ENCODE measurements at places on chromosomes 12 and 14. TPM values are rescaled to one million over a fixed set of nuclear protein-coding genes. Genes with fewer than 3 reads are reported as not detected.

DNA sequence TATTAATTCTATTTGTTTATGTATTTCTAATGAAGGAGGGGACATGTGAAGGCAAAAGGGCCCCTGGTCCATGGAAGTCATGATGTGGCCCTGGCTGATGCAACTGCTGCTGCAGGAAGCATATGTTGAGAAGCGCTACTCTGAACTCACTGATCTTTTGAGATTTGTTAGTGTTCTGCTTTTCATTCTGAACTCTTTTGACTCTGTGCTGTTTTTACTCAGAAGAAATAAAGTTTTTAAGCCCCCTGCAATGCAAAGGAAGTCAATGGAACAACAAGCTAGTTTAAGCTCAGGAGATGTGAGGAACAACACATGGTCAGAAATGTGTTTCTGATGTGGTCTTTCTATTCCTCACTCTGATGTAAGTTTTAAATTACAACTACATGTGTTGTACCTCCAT is 88.9 kb upstream of the BTG1 start:
- H3K4me3 ChIP-seq = no peak overlapping the region
- DNase-seq = no peak
- peaks cover 7% of the 10 kb centered on the region for H3K4me1 ChIP-seq
- no peaks in the 10 kb centered on the region for H3K36me3 ChIP-seq

Gene ASB8
- total RNA-seq = 30.0 TPM

DNA sequence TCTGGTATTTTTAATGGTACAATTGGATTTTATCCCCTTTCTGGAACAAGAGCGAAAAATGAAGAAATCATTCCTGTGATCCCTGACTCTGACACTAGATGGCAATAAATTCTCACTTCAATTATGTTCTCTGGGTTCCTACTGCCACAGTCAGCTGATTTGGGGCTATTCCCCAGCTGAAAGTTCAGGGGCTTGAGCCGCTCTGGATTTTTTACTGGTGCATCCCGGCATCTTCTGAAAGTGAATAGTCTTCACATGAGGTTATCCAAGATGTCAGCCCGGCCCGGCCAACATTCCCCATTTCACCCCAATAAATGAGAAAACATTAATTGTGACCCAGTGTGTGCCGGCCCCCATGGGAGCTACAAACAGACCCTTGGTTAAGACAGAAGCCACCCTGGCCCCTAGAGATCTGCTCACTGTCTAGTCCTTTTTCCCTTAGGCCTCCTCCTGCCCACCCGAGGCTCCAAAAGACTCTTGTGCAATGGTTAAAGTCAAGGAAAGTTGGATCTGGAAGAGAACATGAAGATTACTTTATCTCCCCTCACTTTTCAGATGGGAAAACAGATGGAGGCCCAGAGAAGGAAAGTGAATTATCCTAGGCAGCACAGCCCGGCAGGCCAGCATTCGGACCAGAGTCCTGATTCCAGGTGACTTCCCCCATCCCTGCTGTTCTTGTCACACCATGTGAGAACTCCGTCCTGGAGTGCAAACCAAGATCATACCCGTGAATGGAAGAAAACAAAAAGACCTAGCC is 20.8 kb downstream of the CKAP4 start:
- peak overlapping the region; percentile 43 for H3K27ac ChIP-seq
- peak; percentile 80 for DNase-seq
- H3K4me1 ChIP-seq = peaks cover 14% of the 10 kb centered on the region
- peaks cover 8% of the 10 kb centered on the region for H3K27me3 ChIP-seq
- no peaks in the 10 kb centered on the region for H3K36me3 ChIP-seq

Gene RGS6
- 2.5 TPM for total RNA-seq

GRCh38 chr14:100767003-100767787 is 40.5 kb downstream of the DLK1 start:
- H3K4me1 ChIP-seq = no peaks in the 10 kb centered on the region
- H3K4me3 ChIP-seq = no peak overlapping the region
- no peaks in the 10 kb centered on the region for H3K27me3 ChIP-seq
- DNase-seq = no peak

DNA sequence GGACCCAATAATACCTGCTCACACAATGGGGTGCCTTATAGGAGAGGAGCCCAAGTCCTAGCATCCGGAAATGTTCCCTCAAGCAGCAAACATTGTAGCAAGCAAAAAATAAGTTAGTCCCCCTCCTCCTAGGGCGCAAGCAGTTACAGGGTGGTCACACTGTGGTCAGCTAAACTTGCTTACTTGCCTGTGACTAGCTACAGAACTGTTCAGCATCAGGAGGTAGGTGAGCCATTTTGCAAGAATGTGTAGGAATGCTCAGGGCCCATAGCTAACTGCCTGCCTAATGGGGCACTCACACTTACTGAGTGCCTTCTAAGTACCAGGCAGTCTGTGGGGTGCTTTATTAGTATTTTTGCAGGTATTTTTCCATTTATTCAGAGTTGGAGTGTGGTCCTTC is 154.6 kb upstream of the GRIN2B start:
- no peak for DNase-seq
- no peak overlapping the region for H3K4me3 ChIP-seq
- H3K27me3 ChIP-seq = peaks cover 6% of the 10 kb centered on the region

DNA sequence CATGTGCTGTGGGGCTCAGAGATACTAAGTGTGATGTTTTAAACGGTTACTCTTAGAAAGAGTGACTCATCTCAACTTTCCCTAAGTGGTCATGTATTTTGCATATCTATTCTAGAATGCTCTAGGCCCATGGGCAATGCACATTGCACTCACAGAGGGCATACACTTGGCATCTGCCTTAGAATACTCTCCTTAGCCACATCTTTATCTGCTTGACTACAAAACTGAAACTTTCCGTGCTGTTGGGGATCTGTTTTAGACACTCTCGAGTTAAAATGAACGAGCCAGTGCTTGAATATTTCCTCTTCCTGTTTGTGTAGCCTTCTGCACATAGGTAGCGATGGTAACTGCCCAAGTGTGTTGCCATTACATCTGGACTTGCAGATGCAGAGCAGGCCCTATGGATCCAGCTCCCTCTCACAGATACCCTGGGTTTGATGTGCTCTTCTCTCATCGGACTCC is 180.5 kb downstream of the CAND1 start:
- H3K27ac ChIP-seq = peak overlapping the region; percentile 54
- peaks cover 29% of the 10 kb centered on the region for H3K27me3 ChIP-seq
- peaks cover 7% of the 10 kb centered on the region for H3K36me3 ChIP-seq
- peak overlapping the region; percentile 53 for H3K4me3 ChIP-seq
- H3K4me1 ChIP-seq = peaks cover 46% of the 10 kb centered on the region
- DNase-seq = peak; percentile 71

- no peak overlapping the region for H3K4me3 ChIP-seq
- no peak overlapping the region for H3K27ac ChIP-seq
- no peaks in the 10 kb centered on the region for H3K4me1 ChIP-seq
- H3K27me3 ChIP-seq = peaks cover 42% of the 10 kb centered on the region
Measured at GRCh38 chr14:60665177-60665550, 15.9 kb upstream of the SIX1 start.

DNA sequence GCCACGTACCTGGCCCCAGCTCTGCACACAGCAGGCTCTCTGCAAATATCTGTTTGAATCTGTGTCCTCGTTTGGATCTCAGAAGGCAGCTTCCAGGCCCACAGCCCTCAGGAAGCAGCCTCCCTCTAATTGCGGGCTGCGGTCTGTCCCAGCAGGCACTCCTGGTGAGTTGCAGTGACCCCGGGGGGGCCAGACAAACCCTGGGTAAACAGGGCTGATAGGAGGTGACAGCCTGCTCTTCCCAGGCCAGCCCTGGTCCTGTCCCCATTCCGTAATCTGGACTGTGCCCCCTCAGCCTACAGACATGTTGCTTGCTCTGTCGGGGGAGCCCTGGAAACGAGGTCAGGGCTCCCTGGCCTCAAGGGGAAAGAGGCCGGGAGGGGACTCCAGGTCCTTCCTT is 2.0 kb downstream of the FOXN4 start:
- H3K36me3 ChIP-seq = no peaks in the 10 kb centered on the region
- peaks cover 55% of the 10 kb centered on the region for H3K27me3 ChIP-seq
- H3K4me1 ChIP-seq = peaks cover 8% of the 10 kb centered on the region
- no peak for DNase-seq
- H3K4me3 ChIP-seq = no peak overlapping the region

Gene MSI1
- 0.79 TPM for total RNA-seq

GRCh38 chr14:29643433-29644211 is 284.0 kb downstream of the PRKD1 start:
- H3K36me3 ChIP-seq = no peaks in the 10 kb centered on the region
- no peaks in the 10 kb centered on the region for H3K27me3 ChIP-seq
- no peak overlapping the region for H3K4me3 ChIP-seq
- DNase-seq = no peak
- no peaks in the 10 kb centered on the region for H3K4me1 ChIP-seq

- no peak overlapping the region for H3K4me3 ChIP-seq
- H3K27ac ChIP-seq = no peak overlapping the region
- peaks cover 38% of the 10 kb centered on the region for H3K27me3 ChIP-seq
- peaks cover 5% of the 10 kb centered on the region for H3K4me1 ChIP-seq
- peak; percentile 91 for DNase-seq
Measured at GRCh38 chr14:20857630-20858261, 33.4 kb upstream of the RNASE3 start.

Gene B3GNT4
- 1.0 TPM for total RNA-seq

GRCh38 chr14:73227812-73228781 is 9.2 kb upstream of the PAPLN start:
- H3K27me3 ChIP-seq = peaks cover 8% of the 10 kb centered on the region
- DNase-seq = no peak
- H3K27ac ChIP-seq = no peak overlapping the region
- no peak overlapping the region for H3K4me3 ChIP-seq
- H3K4me1 ChIP-seq = peaks cover 4% of the 10 kb centered on the region

Gene GSC
- total RNA-seq = not detected

- no peak overlapping the region for H3K4me3 ChIP-seq
- no peak overlapping the region for H3K27ac ChIP-seq
- DNase-seq = no peak
- peaks cover 22% of the 10 kb centered on the region for H3K27me3 ChIP-seq
Measured at GRCh38 chr12:57552835-57553313, 3.0 kb downstream of the KIF5A start.

Gene SLC38A4
- not detected for total RNA-seq

DNA sequence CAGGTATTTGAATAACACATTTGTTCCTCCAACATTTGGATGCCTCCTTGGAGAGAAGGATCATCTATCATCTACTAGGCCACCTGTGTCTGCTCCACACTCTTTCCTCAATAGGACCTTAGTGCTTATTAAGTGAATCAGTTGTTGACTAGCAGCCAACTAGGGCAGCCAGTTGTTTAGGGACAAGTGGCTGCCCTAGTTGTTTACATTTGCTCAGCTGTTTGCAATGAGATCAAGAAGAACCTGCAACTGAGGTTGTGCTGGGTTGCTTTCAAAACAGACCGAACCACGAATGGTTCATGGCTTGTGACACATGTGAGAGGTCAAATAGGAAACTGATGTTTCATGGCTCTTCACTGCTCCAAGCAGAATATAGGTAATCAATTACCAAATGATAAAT is 53.8 kb downstream of the TMCC3 start:
- no peak overlapping the region for H3K27ac ChIP-seq
- DNase-seq = no peak
- no peaks in the 10 kb centered on the region for H3K36me3 ChIP-seq
- no peaks in the 10 kb centered on the region for H3K4me1 ChIP-seq

DNA sequence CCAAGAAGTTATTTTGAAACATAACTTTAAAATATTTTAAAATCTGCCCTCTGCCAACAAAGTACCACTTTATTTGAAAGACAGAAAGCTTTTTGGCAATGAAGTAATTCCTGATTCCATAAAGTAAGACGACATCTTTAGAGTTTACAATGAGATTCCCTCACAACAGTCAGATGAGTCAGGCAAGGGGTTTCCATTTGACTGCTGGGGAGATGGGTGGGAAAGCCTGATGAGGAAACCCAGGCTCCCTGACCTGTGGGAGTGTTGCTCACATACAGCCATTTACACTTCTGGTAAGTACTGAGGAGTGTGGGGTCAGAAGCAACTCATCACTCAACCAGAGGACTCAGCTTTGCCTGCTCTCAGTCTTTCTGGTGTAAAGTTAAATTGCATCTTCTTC is 10.2 kb downstream of the KITLG start:
- H3K4me1 ChIP-seq = no peaks in the 10 kb centered on the region
- DNase-seq = no peak
- no peak overlapping the region for H3K4me3 ChIP-seq
- peaks cover 6% of the 10 kb centered on the region for H3K27me3 ChIP-seq
- H3K36me3 ChIP-seq = no peaks in the 10 kb centered on the region
- H3K27ac ChIP-seq = no peak overlapping the region

- H3K27ac ChIP-seq = peak within 1 kb of the TSS; percentile 87
- peaks cover 1% of the 10 kb centered on the region for H3K27me3 ChIP-seq
- no peak for DNase-seq
- no peaks in the 10 kb centered on the region for H3K36me3 ChIP-seq
- peak within 1 kb of the TSS; percentile 56 for H3K4me3 ChIP-seq
Measured at GRCh38 chr12:6635856-6636531, at the start of gene LPAR5. TSS of gene LPAR5 (minus strand) at chr12:6635959. CDS start at chr12:6621248, 14,711 bp downstream.

- H3K4me3 ChIP-seq = no peak overlapping the region
- H3K4me1 ChIP-seq = no peaks in the 10 kb centered on the region
- peaks cover 2% of the 10 kb centered on the region for H3K27me3 ChIP-seq
- DNase-seq = no peak
Measured at GRCh38 chr12:6045438-6045837, 79.0 kb downstream of the VWF start.

Gene C12orf42
- not detected for total RNA-seq

GRCh38 chr14:89707086-89707485 is 247.4 kb downstream of the EFCAB11 start:
- H3K36me3 ChIP-seq = peaks cover 6% of the 10 kb centered on the region
- peaks cover 25% of the 10 kb centered on the region for H3K4me1 ChIP-seq
- peak overlapping the region; percentile 61 for H3K27ac ChIP-seq
- no peak for DNase-seq

Gene FAM90A1
- 0.31 TPM for total RNA-seq

Gene TAS2R14
- 2.7 TPM for total RNA-seq

GRCh38 chr14:65286443-65286842 is 126.1 kb upstream of the FUT8 start:
- H3K4me3 ChIP-seq = no peak overlapping the region
- H3K27me3 ChIP-seq = no peaks in the 10 kb centered on the region
- H3K27ac ChIP-seq = peak overlapping the region; percentile 41
- H3K36me3 ChIP-seq = peaks cover 13% of the 10 kb centered on the region
- peaks cover 68% of the 10 kb centered on the region for H3K4me1 ChIP-seq

Gene KRT4
- total RNA-seq = not detected

DNA sequence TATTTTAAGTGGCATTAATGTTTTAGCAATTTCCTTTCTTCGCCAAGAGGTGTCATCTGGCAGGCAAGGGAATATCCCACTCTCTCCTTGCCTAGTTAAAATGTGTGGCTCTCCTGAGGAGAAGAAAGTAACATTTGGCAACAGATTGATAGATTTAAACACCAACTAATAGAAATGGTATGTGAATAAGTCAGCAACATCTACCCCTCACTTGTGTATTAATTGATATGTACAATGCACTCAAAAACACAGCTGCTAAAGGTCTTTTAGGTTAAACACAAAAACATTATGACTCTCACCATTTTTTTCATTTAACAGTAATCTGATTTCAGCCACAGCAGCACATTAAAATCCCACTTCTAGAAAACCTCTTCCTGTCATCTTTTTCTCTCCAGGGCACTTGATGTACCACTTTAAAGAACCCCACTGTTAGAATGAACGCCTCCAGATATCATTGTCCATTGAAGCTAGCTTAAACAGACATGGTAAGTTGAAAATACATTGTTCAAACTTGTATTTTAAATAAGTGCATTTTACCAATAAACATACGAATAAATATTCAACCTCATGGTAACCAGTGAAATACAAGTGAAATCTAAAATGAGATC is 151.7 kb downstream of the RPAP3 start:
- H3K36me3 ChIP-seq = no peaks in the 10 kb centered on the region
- no peaks in the 10 kb centered on the region for H3K27me3 ChIP-seq
- H3K4me1 ChIP-seq = no peaks in the 10 kb centered on the region
